Activated T-cell treated with anti-CD3 and anti-CD28 coated beads, Interleukin-2, amount 50 U/mL, for 48 hours (primary cell): ENCODE measurements at places on chromosomes 12 and 14.
A peak's percentile ranks its signal among the peaks of the same experiment; 100 is the strongest.

GRCh38 chr14:34554540-34555250, 15.2 kb upstream of the EAPP start:
- peak; percentile 28 for DNase-seq

DNA sequence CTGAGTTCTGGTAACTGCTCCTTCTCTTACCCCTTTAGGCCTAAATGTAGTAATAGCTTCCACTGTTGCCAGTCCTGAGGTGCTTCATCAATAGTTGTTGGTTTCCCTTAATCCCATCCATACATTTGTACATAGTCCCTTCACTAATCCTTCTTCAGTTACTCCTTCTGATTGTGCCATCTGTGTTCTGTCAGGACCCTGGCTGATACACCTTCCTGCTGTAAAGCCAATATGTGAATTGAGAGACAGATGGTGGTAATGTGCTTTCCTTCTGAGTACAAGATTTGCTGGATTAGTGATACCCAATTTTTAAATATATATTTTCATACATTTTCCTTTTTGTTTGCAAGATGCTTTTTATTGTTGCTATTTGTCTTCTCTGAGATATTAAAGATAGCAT, 66.4 kb downstream of the OTOGL start:
- no peak for DNase-seq

- no peak for DNase-seq
These were observed 74.8 kb upstream of the FOXN3 start for GRCh38 chr14:89491711-89492381.

- DNase-seq, result no peak
These were observed 34.0 kb upstream of the C2CD5 start for GRCh38 chr12:22578328-22578727.

GRCh38 chr14:75960231-75960630, 21.6 kb downstream of the TGFB3 start:
- DNase-seq, result no peak
